ENCODE measurements at places on chromosomes 3 and 15.
A peak's percentile ranks its signal among the peaks of the same experiment; 100 is the strongest.

GRCh38 chr15:66842710-66843441 is 140.8 kb downstream of the SMAD6 start:
- H3K4me3 ChIP-seq, result no peak overlapping the region
- H3K36me3 ChIP-seq, result no peaks in the 10 kb centered on the region
- no peak for DNase-seq
- no peak overlapping the region for H3K27ac ChIP-seq
- peaks cover 43% of the 10 kb centered on the region for H3K27me3 ChIP-seq
- H3K4me1 ChIP-seq, result peaks cover 6% of the 10 kb centered on the region

- peaks cover 17% of the 10 kb centered on the region for H3K36me3 ChIP-seq
- peaks cover 31% of the 10 kb centered on the region for H3K4me1 ChIP-seq
- H3K4me3 ChIP-seq, result no peak overlapping the region
- H3K27me3 ChIP-seq, result no peaks in the 10 kb centered on the region
Measured at GRCh38 chr3:183879243-183879642, 5.4 kb downstream of the PARL start.

DNA sequence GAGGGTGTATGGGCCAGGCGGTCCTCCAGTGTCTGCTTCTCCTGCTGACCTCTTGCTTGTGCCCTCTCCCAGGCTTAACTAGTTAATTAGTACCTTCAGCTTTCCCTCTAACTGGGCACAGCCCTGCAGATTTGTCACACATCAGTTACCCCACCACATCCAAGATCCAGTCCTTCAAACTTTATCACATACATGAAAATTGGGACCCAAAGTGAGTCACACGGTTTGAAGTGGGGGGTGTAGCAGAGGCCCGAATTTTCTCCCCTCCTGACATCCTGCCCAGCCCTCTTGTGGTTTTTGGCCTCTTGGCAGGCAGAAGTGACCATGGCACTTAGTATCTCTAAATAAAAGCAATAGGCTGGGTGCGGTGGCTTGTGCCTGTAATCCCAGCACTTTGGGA is 3.9 kb downstream of the MAPKAPK3 start:
- H3K4me1 ChIP-seq, result peaks cover 69% of the 10 kb centered on the region
- DNase-seq, result no peak
- H3K27me3 ChIP-seq, result no peaks in the 10 kb centered on the region
- peak overlapping the region; percentile 95 for H3K4me3 ChIP-seq

DNA sequence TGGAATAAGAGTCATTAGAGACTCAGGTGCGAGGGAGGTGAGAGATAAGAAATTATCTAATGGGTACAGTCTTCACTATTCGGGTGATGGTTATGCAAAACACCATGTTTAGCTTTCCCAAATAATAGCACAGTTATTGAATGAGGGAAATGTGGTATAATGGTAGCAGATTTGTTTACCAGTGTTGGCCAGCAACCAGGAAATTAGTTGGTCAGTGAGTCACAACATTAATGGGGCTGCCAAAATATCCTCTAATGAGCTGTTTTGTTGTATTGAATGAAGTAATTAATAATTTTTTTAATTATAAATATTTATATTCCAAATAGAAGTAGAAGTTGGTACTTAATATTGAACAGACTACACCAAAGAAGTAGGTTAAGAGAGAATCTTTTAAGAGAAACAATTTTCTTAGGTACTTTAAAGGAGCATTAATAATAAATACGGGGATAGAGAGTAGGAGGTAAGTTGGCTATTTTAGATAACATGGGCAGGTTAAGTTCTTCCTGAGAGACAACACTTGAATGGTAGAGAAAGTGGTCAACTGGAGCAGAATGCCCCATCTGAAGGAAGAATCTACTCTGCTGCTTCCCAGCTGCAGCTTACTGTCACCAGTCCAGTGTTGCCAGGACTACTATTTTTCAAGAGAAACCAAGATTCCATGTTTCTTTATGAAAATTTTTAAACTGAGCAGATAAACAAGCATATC is 218.8 kb downstream of the UBE2E2 start:
- H3K27me3 ChIP-seq, result no peaks in the 10 kb centered on the region
- peaks cover 6% of the 10 kb centered on the region for H3K36me3 ChIP-seq
- no peak overlapping the region for H3K27ac ChIP-seq
- peaks cover 3% of the 10 kb centered on the region for H3K4me1 ChIP-seq

DNA sequence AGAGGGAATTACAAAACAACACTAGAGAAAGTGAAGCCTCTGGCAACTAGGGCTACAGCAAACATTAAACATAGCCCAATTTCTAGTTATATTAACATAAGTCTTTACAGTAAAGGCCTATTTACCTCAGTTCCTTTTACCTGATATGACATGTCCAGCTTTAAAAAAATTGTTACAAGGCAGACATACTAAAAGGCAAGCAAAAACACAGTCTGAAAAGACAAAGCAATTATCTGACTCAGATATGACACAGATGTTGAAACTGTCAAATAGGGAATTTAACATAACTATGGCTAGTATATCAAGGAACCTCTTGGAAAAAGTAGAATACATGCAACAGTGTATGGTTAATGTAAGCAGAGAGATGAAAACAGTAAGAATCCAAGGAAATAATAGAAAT is 238.6 kb downstream of the RAP2B start:
- no peak overlapping the region for H3K27ac ChIP-seq
- no peaks in the 10 kb centered on the region for H3K27me3 ChIP-seq
- no peak overlapping the region for H3K4me3 ChIP-seq

DNA sequence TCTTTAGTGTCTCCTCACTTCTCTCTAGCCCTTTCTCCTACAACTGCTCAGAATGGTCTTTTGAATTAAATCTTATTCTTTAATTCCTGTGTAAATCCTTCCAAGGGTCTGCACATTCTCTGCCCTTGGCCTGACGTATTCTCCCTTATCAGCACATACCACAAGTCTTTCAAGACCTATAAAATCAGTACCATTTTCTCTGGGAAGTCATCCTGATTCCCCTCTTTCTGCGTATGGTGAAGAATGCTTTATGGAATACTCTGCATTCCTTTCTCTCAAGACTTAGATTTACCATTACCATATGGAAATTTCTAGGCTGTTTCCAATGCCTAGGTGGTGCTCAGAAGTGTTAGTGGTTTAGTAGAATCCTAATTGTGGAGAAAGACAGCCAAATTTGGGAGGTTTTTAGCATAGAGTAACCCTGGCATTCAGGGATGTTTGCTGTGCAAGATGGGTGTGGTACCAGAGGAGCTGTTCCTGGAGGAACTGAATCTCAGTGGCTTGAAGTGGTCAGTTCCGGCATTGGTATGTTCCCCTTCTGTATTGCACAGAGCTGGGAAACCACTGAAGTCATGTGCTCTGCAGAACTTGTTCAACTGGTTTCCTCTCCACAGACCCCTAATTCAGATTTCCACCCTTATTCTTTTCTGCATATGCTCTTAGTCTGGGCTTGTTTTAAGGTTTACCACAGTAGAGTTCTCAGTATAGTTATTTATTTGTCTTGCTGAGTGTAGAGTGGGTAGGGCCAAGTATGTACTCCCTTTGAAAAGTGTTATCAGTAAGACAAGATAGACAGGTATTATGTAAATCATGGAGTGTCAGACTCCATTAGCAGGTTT is 24.5 kb downstream of the IQGAP1 start:
- H3K4me1 ChIP-seq, result peaks cover 56% of the 10 kb centered on the region
- peak overlapping the region; percentile 50 for H3K4me3 ChIP-seq
- H3K27ac ChIP-seq, result peak overlapping the region; percentile 57
- DNase-seq, result no peak
- H3K27me3 ChIP-seq, result no peaks in the 10 kb centered on the region

DNA sequence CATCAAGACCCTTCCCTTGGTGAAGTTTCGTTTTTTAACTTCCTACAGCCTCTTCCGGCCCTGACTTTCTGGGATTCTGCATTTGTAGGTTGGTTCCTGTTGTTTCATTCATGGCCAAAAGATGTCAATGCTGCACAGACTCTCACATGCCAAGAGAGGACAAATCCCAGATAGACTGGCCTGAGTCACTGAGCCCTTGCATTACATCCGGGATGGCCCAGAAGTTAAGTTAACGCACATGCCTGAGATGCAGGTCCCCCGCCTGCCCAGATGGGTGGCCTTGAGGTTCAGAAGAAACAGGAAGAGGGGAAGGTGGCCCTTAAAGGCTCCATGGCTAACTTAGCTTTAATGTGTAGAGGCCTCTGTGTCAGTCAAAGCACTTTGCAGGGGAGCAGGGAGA is 51.6 kb upstream of the SRGAP3 start:
- H3K4me3 ChIP-seq, result no peak overlapping the region
- H3K36me3 ChIP-seq, result no peaks in the 10 kb centered on the region
- no peak for DNase-seq
- H3K4me1 ChIP-seq, result peaks cover 5% of the 10 kb centered on the region
- H3K27me3 ChIP-seq, result peaks cover 5% of the 10 kb centered on the region
- H3K27ac ChIP-seq, result no peak overlapping the region

DNA sequence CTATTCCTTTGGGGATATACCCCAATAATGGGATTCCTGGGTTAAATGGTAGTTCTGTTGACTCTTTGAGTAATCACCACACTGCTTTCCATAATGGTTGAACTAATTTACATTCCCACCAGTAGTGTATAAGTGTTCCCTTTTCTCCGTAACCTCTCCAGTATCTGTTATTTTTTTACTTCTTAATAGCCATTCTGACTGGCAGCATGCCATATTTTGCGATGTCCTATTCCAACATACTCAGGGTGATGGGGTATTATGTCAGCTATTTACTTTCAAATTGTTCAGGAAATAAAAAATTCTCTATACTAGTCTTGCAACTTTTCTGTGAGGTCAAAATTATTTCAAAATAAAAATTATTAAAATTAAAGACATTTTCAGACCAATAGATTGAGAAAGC is 9.1 kb upstream of the PARP14 start:
- peaks cover 17% of the 10 kb centered on the region for H3K36me3 ChIP-seq
- peaks cover 12% of the 10 kb centered on the region for H3K4me1 ChIP-seq
- no peak overlapping the region for H3K27ac ChIP-seq
- H3K27me3 ChIP-seq, result no peaks in the 10 kb centered on the region
- H3K4me3 ChIP-seq, result no peak overlapping the region

- H3K4me3 ChIP-seq, result no peak overlapping the region
- H3K27ac ChIP-seq, result no peak overlapping the region
- DNase-seq, result no peak
- H3K36me3 ChIP-seq, result no peaks in the 10 kb centered on the region
- peaks cover 7% of the 10 kb centered on the region for H3K27me3 ChIP-seq
- H3K4me1 ChIP-seq, result peaks cover 4% of the 10 kb centered on the region
Measured at GRCh38 chr15:101450403-101451265, 38.9 kb downstream of the PCSK6 start.

DNA sequence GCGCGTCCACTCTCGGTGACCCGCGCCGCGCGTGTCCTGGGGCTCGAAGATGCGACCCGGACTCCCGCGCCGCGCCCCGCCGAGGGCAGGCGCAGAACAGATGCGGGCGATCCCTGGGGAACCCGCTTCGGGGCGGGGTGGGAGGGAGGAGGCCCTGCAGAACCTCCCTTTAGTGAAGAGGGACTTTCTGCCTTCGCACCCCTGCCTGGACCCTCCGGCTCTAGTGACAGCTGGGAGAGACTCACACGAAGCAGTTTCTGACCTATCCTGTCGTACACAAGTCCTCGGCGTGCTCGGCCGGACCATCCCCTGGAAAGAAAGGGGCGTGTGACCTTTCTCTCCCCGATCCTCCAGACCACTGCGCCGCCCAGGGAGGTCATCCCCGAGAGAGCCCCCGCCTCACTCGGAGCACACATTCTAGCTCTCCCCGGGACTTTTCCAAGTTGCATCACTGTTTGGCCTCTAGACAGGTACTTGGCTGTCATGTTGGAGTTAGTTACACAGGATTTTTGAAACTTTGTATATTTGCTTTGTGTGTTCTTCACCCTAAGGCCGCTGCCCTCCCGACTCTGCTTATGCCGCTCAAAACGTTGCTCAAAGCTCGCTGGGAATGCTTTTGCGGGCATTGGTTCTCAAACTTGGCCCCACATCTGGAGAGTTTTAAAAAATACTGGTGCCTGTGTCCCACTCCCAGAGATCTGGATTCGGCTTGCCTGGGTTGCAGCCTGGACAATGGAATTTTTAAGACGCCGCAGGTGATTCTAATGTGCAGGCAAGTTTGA is 582 bp downstream of the CGNL1 start:
- peaks cover 59% of the 10 kb centered on the region for H3K27me3 ChIP-seq
- DNase-seq, result no peak
- H3K36me3 ChIP-seq, result peaks cover 2% of the 10 kb centered on the region
- H3K27ac ChIP-seq, result no peak overlapping the region
- H3K4me3 ChIP-seq, result peak overlapping the region; percentile 20

- DNase-seq, result no peak
- peaks cover 51% of the 10 kb centered on the region for H3K36me3 ChIP-seq
- H3K27ac ChIP-seq, result peak overlapping the region; percentile 85
- H3K4me1 ChIP-seq, result peaks cover 43% of the 10 kb centered on the region
Measured at GRCh38 chr15:93025625-93025982, 63.4 kb downstream of the RGMA start.

DNA sequence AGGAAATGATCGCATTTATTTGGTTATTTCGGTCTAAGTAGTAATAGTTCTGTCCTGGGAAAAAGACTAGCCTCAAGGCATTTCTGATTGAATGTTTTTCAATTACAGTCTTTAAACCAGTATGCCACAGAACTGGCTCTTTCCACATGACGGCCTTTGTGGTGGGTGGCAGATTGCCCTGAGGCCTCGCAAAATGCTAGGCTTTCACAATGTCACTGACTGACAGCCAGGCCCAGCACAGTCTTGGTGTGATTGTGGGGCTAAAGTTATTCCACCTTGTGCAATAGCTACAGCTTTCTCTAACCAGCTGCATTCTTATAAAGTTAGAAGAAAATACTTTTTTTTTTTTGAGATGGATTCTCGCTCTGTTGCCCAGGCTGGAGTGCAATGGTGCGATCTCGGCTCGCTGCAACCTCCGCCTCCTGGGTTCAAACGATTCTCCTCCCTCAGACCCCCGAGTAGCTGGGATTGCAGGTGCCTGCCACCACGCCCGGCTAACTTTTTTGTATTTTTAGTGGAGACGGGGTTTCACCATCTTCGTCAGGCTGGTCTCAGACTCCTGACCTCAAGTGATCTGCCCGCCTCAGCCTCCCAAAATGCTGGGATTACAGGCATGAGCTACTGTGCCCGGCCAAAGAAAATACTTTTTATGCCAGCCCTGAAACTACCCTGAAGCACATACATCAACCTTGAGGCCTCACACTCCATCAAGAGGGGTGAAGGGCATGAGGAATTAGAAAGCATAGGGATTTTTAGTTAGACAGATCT is 2.5 kb upstream of the ADIPOQ start:
- no peaks in the 10 kb centered on the region for H3K4me1 ChIP-seq
- H3K36me3 ChIP-seq, result no peaks in the 10 kb centered on the region
- H3K27ac ChIP-seq, result no peak overlapping the region
- DNase-seq, result no peak

GRCh38 chr3:57796261-57796660 is 40.2 kb downstream of the SLMAP start:
- no peak overlapping the region for H3K4me3 ChIP-seq
- H3K4me1 ChIP-seq, result peaks cover 11% of the 10 kb centered on the region
- no peak overlapping the region for H3K27ac ChIP-seq
- no peak for DNase-seq
- peaks cover 4% of the 10 kb centered on the region for H3K36me3 ChIP-seq
- no peaks in the 10 kb centered on the region for H3K27me3 ChIP-seq

DNA sequence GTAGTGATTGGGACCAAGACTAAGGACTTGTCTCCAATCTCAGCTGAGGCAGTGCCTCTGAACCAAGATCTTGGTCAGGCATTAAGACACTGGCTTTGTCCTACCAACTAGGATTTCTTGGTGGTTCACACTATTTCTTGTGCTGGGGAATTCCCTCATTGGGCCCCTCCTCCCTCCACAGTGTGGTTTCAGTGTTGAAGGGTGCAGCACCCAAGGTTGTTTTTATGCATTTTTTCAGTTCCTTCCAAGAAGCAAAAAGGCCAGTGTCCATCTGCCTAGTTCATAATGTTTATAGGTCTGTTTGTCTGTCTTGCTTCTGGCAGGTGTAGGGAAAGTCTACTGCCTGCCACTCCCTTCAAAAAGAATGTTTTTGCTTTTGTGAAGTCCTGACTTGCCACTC is 10.6 kb upstream of the ITPKA start:
- peak overlapping the region; percentile 71 for H3K27ac ChIP-seq
- H3K36me3 ChIP-seq, result peaks cover 31% of the 10 kb centered on the region
- H3K27me3 ChIP-seq, result peaks cover 3% of the 10 kb centered on the region
- peak overlapping the region; percentile 71 for H3K4me3 ChIP-seq
- peak; percentile 39 for DNase-seq
- H3K4me1 ChIP-seq, result peaks cover 20% of the 10 kb centered on the region
